ENCODE measurements at places on chromosomes 3 and 15.

- peak; percentile 32 for DNase-seq
These were observed 37.7 kb downstream of the PLD1 start for GRCh38 chr3:171772427-171773056.

DNA sequence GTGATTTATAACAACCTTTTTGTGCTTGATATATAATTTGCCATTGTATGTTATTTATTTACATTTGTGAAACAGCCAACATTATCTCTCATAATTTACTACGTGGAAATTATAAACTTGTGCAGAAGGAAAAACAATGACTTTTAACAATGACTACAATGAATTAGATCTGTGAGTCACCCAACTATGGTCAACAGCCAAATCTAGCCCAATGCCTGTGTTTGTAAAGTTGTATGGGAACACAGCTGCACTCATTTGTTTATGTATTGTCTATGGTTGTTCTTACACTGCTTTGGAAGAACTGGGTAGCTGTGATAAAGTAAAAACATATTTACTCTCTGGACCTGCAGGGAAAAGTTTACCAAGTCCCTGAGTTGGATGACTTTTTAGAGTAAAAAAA, 110.4 kb downstream of the OTOL1 start:
- no peak for DNase-seq

GRCh38 chr15:37102305-37103162, 2.2 kb upstream of the MEIS2 start:
- DNase-seq, result no peak

GRCh38 chr3:116553355-116553754, 108.1 kb upstream of the LSAMP start:
- no peak for DNase-seq

- DNase-seq, result no peak
These were observed 289.9 kb downstream of the SATB1 start for GRCh38 chr3:18135060-18135814.

DNA sequence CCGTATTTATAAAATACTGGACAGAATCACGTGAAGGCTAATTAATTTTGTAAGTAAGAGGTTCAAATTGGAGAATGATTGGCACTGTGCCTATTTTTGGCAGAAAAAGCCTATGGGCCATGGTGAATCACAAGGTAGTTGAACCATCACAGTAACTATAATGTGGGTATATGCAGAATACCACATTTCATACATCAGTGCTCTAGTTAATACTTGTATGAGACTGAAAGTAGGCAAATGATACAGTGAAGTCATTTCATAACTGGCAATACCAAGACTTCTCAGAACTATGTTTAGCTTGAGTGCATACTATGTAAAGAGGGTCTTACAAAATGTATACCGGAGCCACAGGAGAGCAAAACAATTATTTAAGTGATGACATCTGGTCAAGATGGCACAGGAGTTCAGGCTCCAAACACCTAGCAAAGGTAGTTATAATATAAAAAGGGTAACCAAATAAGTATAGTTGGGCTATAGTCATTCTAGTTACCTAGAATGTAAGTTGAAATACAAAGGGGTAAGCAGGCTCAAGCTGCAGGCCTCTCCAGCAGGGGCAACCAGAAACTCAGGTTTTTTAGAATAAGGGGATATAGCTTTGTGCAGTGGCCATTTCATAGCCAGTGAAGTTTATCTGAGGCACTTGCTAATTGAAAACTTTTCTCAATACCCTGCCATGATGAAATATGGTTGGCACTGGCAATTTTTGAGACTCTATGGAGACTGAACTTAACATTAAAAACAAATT, 19.1 kb downstream of the GPR160 start:
- DNase-seq, result no peak

DNA sequence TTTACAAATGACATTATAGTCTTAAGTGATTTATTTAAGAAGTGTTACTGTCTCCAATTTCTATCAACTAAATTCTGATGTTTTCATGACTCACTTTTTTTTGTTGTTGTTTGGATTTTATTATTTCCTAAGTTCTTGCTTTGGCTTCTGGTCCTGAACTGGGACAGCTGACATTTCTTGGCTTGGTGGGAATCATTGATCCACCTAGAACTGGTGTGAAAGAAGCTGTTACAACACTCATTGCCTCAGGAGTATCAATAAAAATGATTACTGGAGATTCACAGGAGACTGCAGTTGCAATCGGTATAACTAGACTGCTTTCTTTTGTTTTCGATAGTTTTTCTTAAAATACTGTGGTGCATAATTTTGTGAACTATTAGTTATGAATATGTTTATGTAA, 47.5 kb downstream of the ASTE1 start:
- no peak for DNase-seq

- DNase-seq, result no peak
These were observed 43.4 kb upstream of the FILIP1L start for GRCh38 chr3:100157685-100158084.

DNA sequence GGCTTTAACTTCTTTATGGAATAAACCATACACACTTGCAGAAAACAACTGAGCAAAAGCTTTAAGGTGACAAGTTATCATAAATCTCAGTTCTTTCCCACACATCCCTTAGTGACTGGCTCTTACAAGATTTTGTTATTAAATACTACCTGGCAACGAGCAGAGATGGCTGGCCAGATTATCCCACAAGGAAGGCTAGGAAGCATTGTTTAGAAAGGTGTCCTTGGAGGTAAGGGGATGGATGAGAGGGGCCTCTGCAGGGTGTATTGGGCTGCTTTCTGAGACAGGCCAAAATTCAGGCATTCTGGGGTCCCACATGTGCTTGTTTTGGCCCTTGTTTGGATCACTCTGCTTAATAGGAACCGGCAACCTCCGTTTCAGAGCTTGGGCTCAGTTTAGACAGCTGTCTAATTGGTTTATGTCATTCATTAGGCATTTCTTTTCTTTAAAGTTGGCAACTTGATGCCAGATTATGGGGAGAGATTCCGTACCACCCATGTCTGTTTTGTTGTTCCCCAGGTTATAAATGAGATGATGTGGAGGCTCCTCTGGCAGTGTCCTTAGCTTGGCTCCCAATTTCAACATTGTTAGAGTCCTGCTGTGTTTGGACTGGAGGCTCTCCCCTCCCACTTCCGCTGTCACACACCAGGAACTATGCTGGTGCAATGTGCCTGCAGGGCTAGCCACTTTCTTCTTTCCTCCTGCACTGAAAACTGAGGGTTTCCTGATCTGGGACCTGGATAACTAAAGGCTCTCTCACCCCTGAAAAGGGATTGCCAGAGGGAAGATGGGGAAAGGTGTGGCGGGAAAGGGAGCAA, 121.1 kb downstream of the TPRG1 start:
- DNase-seq, result no peak

DNA sequence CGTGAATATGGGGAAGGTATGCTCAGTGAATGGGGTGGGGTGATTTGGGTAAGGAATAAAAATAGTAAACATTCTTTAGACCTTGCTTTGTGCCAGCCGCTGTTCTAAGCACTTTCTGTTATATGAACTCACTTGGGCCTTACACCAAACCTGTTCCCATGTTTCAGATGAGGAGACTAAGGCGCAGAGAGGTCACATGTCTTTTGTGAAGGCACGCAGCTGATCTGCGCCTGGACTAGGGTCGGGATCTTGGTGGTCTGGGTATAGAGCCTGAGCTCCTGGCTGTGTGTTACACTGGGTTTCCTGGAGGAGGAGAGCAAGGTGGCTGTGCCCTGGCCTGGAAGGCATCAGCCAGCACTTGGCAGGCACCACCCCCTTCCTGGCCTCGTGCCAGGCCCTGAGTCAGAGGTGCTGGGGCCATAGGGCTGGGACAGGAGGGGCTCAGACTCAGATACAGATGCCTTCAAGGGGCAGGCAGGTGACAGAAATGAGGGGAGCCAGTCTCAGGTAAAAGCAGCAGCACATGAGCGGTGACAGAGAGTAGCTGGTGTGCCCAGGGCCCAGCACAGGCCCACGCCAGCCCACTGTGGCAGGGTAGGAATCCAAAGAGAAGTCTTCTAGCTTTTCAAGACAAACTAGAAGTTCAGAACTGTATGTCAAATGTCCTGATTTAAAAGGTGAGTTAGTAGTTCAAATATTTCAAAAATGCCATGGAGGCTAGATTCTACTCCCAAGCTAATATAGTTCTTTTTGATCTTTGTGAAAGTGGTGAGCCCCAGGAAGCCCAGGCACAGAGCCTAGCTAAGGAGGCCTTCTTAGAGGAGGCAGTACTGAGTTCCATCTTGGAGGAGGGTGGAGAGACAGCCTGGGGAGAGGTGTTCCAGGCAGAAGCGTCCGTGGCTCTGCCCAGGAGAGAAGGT, 83.1 kb downstream of the DNAJB8 start:
- DNase-seq, result no peak

- no peak for DNase-seq
These were observed 282.5 kb upstream of the TTC14 start for GRCh38 chr3:180319461-180319860.

- DNase-seq, result no peak
These were observed 19.6 kb upstream of the HCN4 start for GRCh38 chr15:73388256-73388781.

DNA sequence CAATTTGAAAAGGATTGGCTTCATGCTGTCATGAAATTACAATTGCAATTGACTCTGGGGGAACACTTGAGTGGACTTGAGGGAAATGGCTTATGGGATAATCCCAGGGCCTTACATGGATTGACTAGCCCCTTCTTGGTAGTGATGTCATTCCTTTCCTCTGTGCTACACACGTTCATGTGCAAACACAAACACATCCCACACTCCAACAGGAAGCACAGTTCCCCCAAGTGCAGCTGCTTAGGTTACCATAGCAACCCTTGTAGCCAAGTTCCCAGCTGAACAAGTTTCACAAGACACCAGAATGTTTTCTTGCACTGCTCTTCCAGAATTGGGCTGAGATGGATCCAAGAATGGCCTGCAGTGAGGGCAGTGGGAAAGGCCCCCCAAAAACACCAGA, 217.0 kb downstream of the ZNF621 start:
- DNase-seq, result no peak

DNA sequence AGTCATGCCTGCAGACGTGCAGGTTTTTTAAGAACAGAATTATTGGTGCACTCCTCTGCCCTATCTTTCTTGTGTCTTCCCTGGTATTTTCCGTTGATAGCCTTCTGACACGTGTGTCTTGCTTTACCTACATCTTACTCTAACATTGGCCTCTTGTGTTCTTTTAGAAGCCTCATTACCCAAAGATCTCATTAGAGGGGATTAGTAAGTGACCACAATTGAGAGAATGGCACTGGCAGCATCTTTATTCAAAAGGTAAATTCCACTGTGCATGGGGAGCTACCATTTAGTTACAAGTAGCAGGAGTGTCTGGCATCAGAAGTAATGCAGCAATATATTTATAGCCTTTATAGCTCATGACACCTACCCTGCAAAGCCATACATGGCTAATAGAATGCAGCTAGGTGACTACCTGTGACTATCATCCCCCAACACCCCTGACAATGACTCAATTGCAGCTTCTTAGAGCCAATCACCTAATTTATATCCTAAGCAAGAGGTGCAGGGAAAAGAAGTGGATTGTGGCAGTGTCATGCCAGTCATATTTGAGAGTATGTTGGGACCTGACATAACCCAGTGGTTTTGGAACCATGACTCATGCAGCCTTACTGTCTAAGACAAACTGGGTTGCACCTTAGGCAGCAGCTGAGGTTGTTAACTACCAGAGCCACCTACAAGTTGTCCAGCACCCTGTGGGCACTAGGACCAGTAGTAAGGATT, 164.8 kb downstream of the GRM7 start:
- no peak for DNase-seq

DNA sequence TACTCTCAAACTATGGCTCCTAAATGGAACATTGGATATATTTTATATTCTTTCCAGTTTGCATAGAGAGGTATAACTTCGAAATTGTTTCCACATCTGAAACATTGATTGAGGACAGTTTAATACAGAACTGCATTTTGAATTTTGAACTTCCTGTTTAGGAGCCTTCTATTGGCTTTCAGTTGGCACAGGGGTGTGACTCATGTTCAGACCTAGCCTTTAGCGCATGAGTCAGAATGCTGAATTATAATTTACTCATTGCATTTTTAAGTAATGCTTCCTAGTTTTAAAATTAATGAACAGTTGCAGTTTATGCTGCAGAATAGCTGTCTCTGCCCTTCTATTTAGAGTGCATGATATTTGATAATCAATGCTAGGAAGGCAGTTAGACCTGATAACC, 751.7 kb downstream of the CADM2 start:
- DNase-seq, result no peak

DNA sequence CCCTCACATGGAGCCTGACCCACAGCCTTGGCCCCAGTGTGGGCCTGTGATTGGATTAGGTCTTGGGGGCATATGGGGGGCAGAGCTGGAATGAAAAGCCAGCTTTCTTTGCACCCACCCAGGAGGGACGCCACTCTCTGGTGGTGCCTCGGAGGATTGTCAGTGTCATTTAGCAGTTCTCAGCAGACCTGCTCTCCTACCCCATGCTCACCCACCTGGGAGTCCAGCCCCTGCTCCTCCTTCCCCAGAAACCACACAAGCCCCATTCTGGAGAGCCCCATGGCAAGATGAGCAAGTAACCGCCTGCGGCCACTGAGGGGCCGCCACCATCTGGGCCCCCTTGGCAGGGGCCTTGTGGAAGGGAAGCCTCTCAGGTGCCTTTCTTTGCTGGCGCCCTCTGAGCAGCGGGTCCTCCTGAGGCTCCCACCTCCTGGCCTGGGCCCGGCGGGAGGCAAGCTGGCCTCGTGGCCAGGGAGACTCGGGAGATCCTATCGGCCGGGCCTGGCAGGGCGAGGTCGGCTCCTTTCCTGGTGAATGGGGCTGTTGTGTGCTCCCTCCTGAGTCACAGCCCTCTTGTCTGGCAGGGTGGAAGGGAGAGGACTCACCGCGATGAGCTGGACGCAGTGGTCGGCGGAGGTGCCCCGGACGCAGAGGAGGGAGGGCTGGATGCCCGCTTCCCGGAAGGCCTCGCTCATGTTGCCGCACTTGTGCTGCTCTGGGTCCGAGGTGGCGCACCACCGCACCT, 2.3 kb downstream of the MELTF start:
- peak; percentile 15 for DNase-seq

All from D721Med (cell line).